ENCODE measurements at places on chromosomes 1 and 21.
A peak's percentile ranks its signal among the peaks of the same experiment; 100 is the strongest.

DNA sequence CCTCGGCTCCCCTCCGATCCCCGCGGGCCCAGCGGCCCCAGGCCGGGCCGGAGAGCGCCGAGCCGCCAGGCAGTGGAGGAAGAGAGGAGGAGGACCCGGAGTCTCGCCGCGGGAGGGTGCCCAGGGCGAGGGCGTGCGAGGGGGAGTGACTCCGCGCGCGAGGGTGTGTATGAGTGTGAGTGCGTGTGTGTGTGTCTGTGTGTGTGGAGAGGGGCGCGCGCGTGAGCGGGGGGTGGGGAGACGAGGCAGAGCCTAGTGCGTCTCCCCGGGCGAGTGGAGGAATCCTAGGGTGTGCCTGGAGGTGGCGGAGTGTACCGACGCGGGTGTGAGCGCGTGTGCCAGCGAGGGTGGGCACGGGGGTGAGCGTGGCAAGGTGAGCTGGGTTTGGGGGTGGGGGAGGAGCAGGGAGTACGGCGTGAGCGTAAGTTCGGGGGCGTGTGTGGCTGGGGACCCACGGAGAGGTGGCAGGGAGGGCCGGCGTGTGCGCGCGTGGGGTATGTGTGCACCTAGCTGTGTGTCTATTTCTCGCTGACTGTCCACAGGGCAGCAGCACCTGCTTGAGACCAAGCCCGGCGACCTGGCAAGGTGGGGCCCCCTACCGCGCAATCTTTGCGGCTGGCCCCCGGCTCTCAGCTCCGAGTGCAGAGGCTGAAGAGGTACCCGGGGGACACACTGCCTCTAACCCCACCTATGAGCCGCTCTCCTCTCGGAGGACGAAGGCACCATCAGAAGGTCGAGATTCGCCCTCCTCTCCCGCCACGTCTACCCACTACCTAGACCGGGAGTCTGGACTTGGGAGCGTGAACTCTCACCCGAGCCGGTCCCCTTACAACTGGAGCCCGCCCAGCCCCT, 784 bp upstream of the KCND3 start:
- DNase-seq = peak; percentile 47

DNA sequence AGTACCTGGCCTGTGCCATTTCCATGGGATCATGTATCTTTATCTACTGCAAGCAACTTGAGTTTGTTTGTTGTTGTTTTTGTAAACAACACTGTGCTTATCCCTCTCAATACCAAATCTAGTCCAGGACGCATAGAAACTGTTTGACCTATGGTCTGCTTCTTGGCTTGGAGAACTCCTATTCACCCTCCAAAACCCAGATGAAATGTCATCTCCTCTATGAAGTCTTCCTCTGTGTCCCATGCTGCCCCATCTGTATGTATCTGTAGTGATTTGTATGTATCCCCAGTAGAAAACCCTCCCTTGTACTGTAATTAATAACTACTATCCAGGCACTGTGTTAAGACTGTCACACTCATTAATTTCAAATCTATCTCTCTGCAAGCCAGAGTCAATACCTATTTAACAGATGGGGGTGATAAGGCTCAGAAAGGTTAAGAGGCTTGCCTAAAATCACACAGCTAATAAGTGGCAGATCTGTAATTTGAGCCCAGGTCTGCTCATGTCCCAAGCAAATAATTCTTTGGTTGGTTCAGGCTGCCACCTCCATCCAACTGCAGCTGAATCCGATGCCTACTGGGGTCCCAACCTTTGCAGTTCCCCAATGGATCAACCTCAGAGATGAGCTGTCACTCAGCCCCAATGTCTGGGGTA, 24.6 kb upstream of the ECE1 start:
- DNase-seq = no peak

DNA sequence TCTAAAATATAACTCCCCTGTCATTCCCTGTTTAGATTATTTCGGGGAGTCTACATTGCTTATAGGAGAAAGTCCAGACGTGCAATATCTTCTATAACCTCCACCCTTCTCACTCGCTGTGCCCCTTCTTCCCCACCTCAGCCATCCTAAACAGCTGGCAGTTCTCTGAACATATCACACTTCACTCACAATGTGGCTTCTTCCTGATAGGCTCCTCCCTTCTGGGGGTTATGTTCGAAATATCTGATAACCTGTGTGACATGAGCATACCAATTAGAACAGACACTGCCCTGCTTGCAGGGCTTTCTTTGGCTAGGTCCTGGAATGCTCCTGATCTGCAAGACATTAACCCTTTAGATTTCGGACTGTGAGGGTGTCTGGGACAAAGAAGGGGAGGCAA, 274.6 kb downstream of the NFIA start:
- no peak for DNase-seq

DNA sequence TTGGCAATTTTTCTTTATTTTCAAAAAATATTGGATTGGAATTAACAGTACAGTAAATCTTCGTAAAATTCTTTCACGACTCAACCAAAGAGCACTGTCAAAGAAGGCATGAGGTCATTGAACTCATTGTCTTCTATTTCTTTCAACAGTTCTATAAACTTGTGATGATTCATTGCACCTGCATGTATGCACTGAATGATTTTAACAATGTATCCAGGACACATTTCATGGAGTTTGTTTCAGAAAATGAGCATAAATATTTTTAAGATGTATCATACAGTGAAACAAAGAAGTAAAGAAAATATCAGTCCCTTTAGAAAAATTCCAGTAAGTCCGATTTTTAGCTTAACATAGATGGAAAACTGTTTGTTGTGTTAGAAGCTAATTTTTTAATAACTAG, 33.6 kb upstream of the CD34 start:
- no peak for DNase-seq

GRCh38 chr1:45570631-45571030, 13.2 kb upstream of the NASP start:
- DNase-seq = no peak

DNA sequence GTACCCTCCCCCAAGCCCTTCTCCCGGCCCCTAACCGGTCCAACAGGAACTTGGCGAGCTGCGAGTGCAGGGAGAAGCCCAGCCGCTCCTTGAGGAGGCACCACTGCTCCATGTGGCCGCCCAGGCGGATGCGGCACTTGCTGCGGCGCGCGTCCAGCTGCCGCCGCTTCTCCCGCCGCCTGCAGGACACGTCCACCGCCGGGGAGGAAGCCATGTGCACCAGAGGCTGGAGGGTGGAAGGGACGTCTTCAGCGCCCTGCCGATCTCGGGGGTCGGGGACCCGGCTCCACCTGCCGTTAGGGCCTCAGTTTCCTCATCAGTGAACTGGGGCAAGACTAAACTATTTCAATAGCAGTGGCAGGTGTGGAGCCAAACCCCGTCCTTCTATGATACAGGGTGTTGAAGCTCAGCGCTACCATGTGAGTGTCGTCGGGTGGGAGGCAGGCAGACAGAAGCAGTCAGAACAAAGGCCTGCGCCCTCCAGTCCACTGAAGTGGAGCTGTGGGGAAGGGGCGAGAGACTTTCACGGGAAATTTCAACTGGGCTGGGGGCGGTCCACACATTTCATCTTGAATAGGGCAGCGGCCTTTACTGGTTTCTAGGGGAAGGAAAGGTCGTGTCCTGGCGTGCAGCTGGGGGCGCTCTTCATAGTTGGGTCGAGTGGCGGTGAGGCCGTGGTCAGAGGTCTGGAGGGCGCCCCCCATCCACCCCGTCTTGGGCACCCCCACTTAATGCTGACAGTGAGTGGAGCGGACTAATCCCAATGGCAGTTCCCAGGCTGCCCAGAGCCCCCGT, 592 bp downstream of the ZNF692 start:
- peak; percentile 79 for DNase-seq

DNA sequence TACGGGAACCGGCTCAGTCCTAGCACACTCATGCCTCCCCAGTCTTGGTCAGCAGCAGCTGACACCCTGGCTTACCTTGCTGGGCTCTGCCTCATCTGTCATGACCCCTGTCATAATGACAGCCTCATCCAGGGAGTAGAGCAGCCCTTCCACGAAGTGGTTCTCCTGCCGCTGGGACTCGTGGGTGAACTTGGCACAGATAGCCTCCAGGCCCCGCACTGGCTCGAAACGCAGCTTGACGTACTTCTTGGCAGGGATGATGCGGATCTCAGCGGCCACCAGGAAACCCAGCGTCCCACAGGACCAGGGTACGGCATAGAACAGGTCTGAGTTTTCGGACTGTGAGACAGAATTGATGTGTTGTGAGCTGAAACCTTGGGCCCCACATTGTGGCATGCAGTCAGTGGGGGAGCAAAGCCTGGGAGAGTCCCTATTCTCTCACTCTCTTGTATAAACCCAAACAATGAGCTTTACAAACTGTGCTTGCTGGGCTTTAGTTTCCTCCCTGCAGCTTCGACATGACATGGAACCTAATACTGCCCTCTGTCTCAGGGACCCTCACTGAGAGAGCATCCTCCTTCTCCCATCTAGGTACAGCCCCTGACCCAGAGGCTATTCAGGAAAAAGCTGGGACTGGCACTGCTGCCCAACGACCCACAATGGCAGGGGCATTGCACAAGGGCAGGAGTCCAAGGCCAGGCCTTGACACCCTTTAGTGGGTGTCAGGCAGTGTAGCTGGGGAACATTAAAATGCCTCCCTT, 15.5 kb downstream of the DHCR24 start:
- DNase-seq = no peak

GRCh38 chr1:93614986-93615581, 66.6 kb downstream of the BCAR3 start:
- DNase-seq = no peak

GRCh38 chr1:229950020-229950419, 117.0 kb upstream of the GALNT2 start:
- DNase-seq = no peak

DNA sequence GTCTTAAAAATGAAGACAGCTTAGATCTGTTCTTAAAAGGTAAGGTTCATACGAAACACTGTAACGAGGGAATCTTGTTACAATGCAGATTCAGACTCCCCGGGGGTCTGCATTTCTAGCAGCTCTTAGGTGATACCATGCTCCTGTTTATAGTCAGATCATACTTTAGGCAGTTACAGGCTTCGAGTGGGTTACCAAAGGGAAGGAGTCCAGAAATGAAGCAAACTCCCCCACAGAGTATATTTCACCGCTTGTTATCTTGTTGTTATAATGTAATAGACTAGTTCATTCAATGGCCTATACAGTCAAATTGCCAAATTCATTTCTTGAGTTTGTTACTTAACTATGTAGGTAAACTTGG, 601.1 kb downstream of the USP25 start:
- DNase-seq = no peak

- no peak for DNase-seq
These were observed 19.7 kb upstream of the ALDH9A1 start for GRCh38 chr1:165717918-165718515.

- no peak for DNase-seq
These were observed 2.0 kb upstream of the RABGAP1L start for GRCh38 chr1:174157157-174157806.

GRCh38 chr1:183604038-183604808, 14.0 kb upstream of the NCF2 start:
- DNase-seq = no peak

DNA sequence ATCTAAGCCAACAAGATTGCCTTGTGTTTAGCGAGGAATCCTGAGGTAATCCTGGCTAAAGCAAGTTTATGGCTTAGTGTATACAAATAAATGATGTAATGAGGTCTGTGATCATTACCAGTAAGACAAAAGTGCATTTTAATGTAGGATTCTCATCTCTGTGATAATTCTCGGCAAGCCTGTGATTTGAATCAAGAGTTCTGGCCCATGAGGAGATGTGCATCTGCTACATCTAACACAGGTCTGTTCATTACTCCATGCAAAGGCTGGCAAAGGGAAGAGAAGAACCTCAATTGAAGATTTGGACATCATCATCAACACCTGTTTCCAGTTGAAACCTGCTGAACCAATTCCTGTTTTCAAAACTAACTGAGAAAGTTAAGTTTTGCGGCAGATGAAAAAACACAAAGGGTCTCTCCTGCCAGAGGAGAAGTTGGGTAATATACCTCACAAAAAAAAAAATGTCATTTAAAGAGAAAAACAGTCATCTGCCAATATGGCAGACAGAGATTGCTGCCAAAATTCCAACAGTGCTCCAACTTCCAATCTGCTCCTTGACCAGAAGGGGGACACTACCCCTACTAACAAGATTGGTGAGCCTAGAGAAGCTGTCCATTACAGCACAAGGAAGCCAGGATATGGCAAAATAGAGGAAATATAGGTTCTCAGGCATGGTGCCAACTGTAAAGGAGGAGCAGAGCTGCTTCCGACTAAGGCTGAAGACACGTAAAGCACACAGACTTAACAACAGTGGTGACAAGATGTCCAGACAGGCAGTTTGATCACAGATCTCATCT, 453.7 kb downstream of the TTLL7 start:
- DNase-seq = no peak

GRCh38 chr1:7255303-7256058, 470.2 kb downstream of the CAMTA1 start:
- peak; percentile 27 for DNase-seq

DNA sequence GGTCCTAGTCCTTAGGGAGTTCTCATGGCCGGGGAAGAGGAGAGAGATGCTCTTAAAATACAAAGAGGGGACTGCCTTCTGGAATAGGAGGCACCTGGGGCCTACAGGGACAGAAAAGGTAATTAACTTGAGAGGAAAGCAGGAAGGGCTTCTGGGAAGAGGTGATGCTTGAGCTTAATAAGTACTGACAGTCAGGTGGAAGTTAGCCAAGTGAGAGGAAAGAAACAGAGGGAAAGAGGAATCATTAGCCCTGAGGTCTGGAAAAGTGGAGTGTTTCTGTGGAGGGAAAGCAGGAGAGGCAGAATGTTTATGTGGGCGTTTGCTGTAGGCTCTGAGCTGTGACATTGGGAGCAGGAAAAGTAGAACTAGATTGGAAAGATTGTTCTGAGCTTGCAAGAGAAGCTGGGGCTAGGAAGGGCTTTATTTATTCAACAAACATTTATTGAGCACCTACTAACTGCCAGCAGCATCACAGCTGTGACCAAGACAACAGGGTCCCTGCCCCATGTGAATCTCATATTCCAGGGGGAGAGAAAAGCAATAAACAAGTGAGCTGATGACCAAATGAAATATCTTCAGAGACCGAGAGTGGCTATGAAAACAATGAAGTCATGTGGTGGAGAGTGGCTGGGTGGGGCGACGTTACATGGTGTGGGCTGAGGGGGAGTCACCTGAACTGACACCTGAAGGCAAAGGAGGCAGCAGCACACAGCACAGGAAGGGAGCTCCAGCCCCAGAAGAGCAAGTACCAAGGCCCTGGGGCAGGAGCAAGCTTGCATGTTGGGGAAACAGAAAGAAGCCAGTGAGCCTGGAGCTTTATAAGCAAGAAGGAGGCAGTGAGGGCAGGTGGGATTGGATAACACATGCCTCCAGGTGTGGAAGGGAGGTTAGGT, 4.4 kb upstream of the FNDC5 start:
- no peak for DNase-seq

All from mesothelial cell of epicardium (in vitro differentiated cells).